ENCODE measurements at places on chromosomes 2 and 18.

- no peak for DNase-seq
Measured at GRCh38 chr2:143696651-143697050, 567.4 kb downstream of the ARHGAP15 start.

DNA sequence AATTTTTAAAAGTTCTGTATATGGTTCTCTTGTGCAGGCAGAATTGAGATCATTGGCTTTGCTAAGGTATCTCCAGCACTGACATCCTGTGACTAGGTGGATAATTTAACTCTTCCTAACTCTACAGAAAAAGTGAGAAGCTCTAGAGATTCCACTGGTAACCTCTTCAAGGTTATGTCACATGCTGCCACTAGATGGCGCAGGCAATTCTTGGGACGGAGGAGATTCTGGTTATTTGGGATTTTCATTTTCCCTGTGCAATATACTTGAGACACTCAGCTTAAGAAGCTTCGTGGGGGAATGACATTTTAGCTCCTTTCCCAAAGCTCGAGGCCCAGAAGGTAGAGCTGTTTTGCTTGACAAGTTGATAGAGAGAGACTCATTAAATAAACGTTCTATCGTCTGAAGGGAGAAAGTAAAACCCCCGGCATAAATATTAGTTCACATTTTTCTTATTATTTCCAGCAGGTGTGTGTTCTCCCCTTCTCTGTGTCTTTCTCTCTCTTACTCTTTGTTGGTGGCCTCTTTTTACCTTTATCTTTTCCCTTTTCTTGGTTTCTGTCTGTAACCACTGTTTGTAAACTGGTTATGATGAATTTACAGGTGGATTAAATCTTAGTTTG, 26.6 kb upstream of the LANCL1 start:
- DNase-seq = peak; percentile 53

- DNase-seq = no peak
Measured at GRCh38 chr18:61889541-61889940, 3.3 kb downstream of the RNF152 start.

GRCh38 chr18:56984731-56985130, 162.2 kb upstream of the BOD1L2 start:
- no peak for DNase-seq

GRCh38 chr2:207467716-207468347, 61.9 kb upstream of the CREB1 start:
- peak; percentile 90 for DNase-seq

- DNase-seq = no peak
Measured at GRCh38 chr2:170222842-170223241, 44.9 kb downstream of the MYO3B start.

- no peak for DNase-seq
Measured at GRCh38 chr2:164655750-164656149, 34.5 kb upstream of the GRB14 start.

DNA sequence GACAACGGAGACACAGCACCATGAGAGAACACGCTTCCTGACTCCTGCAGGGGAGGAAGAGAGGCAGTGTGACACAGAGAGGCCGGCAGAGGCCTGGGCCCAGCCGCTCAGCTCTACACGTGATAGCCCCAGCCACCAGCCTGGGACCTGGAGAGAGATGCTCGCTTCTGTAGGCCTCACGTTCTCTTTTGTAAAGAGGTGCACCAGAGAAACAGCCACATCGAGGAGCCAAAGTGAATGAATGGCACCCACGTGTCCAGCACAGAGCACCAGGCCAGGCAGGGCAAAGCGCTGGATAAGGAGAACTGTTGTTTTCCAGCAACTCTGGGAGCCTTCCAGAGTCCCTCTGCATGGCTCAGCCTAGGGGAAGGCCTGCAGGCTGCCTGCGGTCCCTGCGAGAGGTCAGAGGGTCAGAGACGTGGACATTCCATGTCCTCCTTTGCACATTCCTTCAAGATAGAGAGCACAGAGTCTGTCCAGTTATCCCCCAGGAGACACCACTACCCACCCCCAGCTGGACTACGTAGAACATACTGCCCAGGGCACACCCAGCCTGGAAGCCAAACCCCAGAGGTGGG, 14.2 kb downstream of the LIMS2 start:
- DNase-seq = no peak

DNA sequence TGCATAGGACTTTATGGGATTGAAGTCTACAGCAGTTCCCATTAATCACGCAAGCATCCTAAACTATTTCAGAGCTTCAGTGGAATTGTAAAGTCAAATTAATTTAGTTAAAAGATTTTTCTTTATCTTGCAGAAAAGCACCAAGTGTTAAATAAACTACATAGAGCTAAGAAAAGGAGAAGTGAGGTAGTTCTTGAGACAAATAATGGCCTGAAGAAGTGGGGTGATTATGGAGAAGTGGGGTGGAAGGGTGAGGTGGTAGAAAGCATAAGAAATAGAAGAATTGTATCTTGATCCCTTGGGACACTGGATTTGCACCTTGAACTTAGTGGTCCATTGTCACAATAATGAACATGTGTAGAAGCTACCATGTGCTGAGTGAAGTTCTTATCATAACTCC, 121.7 kb upstream of the LINC00305 start:
- no peak for DNase-seq
